ENCODE measurements at places on chromosomes 2 and 18.
A peak's percentile ranks its signal among the peaks of the same experiment; 100 is the strongest.

GRCh38 chr2:117956036-117956796, 57.7 kb downstream of the CCDC93 start:
- no peak for DNase-seq

- DNase-seq, result no peak
These were observed 19.7 kb upstream of the DCTN1 start for GRCh38 chr2:74399785-74400184.

- no peak for DNase-seq
These were observed 65.5 kb downstream of the ZNF516 start for GRCh38 chr18:76429262-76430126.

- no peak for DNase-seq
These were observed at the start of gene CHRNG for GRCh38 chr2:232539298-232540231. CHRNG (plus strand) TSS chr2:232539692; CDS start chr2:232539748, 56 bp downstream.

DNA sequence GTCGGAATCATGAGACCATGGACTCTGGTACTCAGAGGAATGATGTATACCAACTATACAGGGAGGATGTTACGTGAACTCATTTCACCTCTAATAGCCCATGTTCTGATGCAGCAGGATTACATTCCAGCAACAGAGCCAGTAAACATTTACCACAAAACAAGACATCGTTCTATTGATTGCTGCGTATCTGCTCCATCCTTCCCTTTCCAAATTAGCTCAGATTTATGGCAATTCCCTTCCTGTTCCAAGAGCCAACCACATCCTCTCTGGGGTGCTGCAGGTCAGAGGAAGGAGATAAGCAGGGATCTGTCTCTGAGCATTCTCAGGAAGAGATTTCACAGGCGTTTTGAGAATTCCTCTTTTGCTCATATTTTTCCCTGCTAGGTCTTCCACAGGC, 98.3 kb downstream of the KLF7 start:
- no peak for DNase-seq

DNA sequence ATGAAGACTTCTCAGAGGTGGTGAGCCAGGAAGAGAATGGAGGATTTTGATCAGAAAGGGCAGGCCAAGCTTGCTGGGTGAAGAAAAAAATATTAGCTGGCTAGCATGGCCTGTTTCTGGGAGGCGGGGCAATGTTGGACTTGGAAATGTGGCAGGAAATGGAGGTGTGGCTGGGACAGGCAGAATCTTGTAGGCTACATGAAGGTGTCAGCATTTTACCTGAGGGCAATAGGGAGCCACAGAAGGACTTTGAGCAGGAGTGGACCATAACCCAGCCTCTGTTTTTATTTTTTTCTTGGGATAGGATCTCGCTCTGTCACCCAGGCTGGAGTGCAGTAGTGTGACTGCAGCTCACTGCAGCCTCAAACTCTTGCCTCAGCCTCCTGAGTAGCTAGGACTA, 31.7 kb downstream of the EMX1 start:
- DNase-seq, result no peak

GRCh38 chr2:107719836-107720235, 106.9 kb upstream of the RGPD4 start:
- no peak for DNase-seq

GRCh38 chr2:74292751-74293150, 50.5 kb downstream of the SLC4A5 start:
- DNase-seq, result no peak

- no peak for DNase-seq
These were observed 61.0 kb downstream of the ERBB4 start for GRCh38 chr2:212477571-212477970.

DNA sequence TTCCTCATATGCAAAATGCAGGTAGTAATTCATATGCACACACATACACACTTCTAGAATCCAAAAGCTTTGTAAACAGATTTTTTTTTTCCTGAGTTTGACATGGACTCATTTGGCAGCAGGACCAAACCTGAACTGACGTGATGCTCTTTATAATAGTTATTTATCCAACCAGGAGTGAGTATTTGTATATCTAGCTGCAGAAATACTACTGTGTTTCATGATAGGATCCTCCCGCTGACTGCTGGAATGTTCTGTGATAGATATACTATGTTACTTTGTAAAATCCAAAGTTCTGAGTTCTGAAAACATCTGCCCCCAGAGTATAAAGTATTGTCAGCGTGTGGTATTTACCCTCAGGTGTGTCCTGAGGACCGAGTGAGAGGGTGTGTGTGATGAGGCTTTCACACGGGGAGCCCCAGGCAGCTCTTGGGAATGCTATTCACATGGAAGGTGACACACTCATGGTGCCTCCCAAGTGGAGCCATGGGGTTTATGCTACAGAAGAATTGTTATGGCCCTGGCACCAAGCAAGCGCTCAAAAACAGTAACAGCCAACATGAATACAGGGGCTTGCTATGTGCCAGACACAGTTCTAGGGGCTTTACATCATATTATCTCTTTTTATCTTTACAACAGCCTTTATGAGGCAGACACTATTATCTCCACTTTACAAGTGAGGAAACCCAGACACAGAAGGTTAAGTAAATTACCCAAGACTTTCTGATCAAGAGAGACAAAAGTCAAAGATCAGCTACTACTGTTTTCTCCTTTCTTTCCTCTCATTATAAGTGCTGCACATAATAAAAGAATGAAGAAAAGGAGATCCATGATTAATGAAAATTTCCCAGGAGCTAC, 16.7 kb upstream of the TXNDC2 start:
- DNase-seq, result no peak

GRCh38 chr2:171706152-171706803, 19.0 kb downstream of the DYNC1I2 start:
- DNase-seq, result no peak

GRCh38 chr2:14633061-14633460, 544 bp downstream of the LRATD1 start:
- peak; percentile 22 for DNase-seq

DNA sequence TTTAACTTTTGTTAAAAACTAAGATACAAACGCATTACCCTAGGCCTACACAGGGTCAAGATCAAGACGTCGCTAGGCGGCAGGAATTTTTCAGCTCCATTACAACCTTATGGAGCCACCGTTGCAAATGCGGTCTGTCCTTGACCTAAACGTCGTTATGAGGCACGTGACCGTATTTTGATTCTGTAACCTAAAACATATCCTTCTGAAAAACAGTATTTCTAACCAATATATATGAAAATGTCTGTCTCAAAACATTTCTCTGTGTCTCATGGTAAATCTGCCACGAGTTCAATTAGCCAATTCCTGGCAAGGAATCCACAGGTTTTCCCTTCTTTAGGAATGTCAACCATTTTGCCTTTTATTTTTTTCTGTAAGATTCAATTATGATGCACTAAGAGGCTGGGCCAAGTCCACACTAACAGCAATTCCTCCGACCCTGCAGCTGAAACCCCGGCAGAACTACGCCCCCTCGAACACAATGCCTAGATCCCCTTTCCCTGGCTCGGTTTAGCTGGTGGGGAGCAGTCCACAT, 1.7 kb downstream of the RTN4 start:
- no peak for DNase-seq

DNA sequence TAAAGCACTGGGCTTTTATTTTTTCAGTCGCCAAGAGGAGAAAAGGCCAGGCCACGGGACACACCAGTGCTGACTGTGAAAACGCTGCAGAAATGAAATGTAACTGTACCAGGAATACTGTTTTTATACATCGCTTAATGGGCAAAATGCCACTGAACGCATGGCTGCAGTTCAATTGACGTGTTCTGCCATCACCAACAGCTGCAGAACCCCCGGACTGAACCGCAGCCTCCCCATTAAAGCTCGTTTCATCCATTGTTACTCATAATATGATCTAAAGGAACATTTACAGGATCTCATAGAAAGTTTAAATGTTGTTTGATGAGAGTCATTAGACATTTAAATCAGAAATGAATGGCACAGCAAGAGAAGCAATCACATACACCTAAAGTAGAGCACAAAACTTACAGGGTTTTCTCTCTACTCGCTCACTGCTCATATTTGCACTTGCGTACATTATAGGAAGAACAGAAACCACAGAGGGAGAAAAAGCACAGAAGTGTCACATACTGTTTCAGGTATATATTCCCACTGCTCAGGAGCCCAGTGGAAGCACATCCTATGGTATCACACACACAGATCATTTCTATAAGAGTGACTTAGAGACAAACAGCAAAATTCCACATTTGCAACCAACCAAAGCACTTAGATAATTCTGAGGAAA, 35.3 kb downstream of the TCF4 start:
- no peak for DNase-seq

GRCh38 chr2:3121601-3122000, 256.0 kb downstream of the EIPR1 start:
- DNase-seq, result no peak

GRCh38 chr2:239199041-239199768, 201.6 kb downstream of the HDAC4 start:
- no peak for DNase-seq

- no peak for DNase-seq
These were observed 414.3 kb downstream of the MEIS1 start for GRCh38 chr2:66849153-66849755.

- no peak for DNase-seq
These were observed 28.4 kb upstream of the ACVR1C start for GRCh38 chr2:157657101-157657500.

DNA sequence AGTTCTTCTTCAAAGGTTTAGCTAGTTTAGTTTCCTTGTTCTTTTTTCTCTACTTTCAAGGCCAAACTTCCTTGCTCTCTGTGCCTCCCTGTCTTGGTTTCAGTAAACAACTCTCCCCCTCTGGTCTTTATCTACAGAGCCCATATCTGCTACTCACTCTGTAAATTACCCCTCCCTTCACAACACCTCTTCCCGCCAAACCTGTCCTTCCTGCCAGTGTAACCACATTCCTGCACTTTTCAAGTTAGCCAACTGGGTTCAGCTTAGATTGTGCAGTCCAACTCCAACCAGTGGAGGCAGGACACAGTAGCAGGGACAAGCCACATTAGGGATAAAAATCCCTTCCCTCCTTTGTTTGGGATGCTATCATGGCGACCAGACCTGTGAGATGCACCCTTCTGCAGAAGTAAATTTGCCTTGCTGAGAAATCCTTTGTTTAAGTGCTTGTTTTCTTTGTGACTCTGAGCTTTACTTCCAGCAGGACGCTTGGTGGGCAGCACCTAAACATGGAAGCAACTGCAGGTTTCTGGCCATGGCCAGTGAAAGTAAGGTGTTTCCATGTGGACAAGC, 706.0 kb downstream of the KCNJ3 start:
- no peak for DNase-seq

- peak; percentile 64 for DNase-seq
These were observed 66.6 kb downstream of the ADNP2 start for GRCh38 chr18:80175451-80176204.

DNA sequence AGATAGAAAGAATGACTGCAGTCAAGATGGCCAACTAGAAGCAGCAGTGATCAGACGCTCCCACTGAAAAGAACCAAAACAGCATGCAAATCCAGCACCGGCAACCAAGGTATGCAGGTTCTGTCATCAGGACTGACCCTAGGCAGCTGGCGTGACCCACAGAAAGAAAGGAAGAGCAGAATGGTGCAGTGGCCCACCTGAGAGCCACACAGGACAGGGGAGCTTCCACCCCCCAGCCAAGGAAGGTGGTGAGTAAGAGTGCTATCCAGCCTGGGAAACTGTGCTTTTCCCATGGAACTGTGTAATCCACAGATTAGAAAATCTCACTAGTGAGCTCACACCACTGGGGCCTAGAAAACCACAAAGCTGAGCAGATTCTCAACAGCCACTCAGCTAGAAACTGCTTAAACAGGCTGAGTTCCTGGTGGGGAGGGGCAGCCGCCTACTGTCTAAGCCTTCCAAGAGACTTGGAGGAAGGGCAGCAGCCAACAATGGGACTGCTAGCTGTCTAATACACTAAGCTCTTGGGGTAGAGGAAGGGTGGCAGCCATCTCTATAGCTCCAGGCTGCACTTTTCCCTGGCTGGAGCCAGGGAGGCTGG, 127.9 kb downstream of the EVA1A start:
- no peak for DNase-seq

DNA sequence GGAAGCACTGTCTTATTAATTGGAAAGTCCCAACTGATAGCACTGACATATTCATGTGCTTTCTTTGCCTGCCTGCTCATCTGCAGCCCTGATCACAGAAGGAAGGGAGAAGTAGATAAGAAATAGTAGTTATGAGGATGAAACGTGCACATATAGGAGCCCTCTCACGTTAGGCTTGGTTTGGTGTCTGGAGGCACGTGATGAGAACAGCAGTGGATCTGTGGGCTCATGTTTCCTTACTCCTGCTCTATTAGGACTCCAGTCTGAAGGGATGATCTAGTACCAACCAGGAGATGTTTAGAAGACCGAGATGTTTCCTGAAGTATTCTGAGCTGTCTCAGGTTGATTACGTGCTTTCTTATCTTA, 84.9 kb downstream of the MAP4K4 start:
- no peak for DNase-seq

GRCh38 chr2:160353166-160353565, 140.4 kb downstream of the RBMS1 start:
- DNase-seq, result no peak

DNA sequence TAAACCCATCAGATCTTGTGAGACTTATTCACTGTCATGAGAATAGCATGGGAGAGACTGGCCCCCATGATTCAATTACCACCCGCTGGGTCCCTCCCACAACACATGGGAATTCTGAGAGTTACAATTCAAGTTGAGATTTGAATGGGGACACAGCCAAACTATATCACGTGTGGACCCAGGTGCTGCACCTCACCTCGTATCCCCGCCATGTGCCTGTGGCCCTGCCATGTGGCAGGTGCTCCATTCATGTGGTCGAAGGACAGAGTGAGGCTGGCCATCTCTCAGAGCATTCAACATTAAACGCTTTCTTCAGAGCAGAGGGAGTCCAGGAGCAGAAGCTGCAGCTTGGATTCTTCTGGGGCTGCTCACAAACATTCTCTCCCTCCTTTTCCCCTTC, 32.3 kb downstream of the MROH2A start:
- no peak for DNase-seq

DNA sequence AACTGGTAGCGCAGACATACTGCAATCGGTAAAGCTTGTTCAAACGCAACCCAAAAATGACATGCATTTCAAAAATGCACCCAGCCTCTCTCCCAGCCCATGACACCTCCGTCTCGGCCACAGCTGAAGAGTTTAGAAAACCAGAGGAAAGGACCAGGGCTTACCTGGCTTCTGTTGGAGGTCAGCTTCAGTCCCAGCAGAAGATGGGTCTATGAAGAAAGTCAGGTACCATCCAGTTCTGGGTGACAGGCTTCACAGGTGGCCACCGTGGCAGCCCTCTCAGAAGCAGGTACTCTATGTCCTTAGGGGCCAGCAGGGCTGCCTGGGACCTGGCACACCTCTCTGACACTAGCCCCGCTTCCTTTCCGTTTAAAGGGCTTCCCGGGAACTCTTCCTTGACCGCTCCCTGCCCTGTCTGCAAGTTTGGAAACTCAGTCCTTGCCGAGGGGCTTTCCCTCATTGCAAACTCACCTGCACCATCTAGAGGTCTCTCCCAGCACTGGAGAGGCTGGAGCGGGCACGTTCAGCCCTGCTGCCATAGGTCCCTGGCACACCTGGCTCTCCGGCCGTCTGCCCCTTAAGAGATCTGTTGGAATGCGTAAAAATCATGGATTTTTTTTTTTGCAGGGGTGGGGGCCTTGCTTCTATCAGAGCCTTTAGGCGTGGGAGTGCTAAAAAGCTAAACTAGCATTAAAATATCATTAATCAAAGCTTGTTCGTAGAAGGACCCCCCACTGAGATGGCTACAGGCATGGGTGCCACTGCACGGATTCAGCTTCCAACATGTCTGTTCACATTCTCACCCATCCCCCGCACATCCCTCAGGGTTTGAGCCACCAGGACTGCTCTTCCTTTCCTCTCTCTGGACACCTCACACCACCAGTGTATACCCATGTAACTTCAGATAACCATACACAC, at the start of gene EDAR:
Gene EDAR, minus strand, starts transcription at position 425 of the 918 bp plus-strand sequence. CDS start 58,206 bp downstream, outside the sequence.
- DNase-seq, result peak; percentile 47
